ENCODE measurements at places on chromosomes 16 and 17.

DNA sequence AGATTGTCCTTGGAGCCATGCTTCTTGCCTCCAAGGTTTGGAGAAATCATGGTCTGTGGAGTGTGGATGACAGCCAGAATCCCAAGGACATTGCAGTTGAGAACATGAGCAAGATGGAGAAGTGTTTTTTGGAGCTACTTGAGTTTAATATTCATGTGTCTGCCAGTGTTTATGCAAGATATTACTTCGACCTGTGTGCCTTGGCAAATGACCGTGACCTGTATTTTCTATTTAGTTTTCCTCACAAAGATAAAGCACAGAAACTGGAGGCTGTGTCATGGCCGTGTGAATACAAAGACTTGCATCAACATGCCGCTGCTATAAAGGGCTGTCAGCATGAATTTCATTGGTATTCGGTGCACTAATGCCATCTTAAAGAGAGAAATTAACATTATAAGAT, 9.0 kb downstream of the GGA2 start:
- DNase-seq = no peak

DNA sequence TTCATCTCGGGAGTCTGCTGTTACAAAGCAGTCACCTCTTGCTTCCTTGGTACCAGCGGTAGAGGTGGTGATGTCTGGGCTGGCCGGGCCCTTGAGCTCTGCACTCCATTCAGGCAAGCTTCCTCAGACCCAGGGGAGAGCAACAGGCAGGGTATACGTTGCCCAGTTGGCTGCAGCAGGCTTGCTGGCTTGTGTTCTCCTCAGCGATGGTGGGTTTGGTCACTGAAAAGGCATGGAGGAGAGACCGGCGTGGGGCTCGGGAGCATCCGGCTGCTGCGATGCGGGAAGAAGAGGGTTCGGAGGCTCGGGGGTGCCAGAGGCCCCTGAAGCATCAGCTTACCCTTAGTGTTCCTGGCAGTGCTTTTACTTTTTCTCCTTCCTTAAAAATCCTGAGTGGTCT, 25.8 kb downstream of the SAP30BP start:
- DNase-seq = no peak

DNA sequence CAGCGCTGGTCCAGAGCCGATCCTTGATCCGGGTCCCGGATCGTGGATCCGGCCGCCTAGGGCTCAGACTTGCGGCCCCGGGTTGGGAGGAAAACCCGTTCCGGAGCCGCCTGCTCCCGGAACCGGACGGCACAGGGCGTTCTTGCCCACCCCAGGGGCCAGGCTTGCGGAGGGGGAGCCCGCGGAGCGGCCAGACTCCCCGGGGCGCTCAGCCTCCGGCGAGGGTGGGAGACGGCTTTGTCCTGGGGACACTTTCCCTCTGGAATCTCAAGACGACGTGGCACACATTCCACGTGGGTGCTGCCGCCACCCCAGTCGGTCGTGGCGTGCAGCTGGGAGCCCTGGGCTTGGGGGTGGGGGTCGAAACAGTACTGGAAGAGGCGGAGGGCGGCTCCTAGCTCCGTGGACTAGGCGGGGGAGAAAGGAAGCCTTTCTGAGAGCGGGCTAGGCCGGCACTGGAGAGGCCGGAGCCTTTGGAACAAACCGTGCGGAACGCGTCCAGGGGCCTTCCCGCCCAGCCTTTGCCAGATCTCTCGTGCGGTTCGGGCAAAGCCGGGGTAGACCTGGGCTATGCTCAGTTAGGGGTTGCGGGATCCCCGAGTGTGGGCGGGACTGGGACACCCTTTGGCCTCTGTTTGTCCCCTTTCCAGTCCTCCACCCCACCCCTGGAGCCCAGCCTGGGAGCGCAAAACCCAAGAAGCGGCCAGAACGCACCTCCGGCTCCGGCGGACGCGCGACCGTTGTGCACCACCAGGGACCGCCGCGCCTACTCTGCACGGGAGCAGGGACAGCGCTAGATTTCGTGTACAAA, 26.5 kb downstream of the SREBF1 start:
- no peak for DNase-seq

- peak; percentile 13 for DNase-seq
Measured at GRCh38 chr17:77036841-77037381, 103.9 kb upstream of the SEC14L1 start.

DNA sequence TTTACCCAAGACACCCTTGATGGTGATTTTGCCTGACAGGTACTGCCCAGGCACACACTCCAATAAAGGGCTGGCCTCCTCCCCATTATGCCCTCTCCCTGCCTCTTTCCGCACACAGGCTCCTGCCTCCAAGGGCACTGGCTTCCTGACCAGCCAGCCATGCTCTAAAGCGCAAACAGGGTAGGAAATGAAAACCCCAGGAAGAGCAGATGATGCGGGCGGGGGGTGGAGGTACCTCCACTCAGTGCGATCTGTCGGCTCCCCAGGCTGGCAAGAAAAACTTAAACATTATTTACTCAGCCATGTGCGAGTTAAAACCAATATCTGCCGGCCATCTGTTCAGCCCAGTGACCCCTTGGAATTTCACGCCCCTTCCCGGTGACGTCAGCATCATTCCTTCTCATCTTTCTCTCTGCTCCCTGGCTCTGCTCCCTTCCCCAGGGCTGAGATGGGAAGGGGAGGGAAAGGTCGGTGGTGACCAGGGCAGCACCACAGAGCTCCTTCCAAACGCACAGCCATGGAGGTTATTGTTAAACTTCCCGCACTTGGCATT, 262.5 kb downstream of the CBLN1 start:
- DNase-seq = no peak

GRCh38 chr16:47565454-47565853, 104.3 kb downstream of the PHKB start:
- DNase-seq = peak; percentile 60

DNA sequence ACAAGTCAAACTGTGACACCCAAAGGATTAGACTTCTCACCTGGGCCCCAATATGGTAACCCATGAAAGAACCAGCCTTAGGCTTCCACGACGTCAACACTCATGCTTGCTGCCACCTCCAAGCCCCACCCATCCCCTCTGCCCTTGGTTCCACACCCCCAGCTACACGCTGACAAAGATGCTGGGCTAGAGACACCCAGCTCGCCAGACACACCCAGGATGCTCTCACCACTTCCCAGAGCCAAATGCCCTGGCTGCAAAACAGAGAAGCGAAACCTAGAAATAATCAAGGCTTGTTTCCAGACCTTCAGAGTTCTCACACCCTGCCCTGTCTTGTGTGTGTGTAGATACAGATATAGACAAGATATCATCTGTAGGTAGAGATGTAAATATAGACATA, 26.0 kb upstream of the ADCY9 start:
- DNase-seq = peak; percentile 18

DNA sequence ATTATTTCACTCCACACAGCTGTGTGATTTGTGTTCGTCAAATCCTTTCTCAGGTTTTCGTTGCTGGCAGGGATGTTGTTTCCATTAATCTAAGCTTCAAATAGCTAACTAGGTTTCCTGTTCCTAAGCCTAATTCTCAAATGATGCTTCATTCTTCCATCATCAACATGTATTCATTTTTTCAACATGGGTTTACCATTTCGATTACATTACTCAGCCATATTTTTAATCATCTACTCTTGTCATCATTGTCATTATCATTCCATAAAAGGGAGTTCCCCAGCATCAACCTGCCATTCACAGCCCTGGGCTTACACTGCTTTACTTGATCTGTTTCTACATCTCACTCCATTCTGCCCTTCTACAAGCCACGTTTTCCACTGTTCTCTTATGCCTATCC, 33.3 kb upstream of the ANKFN1 start:
- no peak for DNase-seq

- DNase-seq = no peak
Measured at GRCh38 chr17:34582185-34582900, 3.0 kb downstream of the TMEM132E start.

- DNase-seq = peak; percentile 45
Measured at GRCh38 chr17:17784657-17785267, 52.0 kb downstream of the SREBF1 start.

- DNase-seq = no peak
Measured at GRCh38 chr16:21684199-21684598, 20.4 kb downstream of the OTOA start.

DNA sequence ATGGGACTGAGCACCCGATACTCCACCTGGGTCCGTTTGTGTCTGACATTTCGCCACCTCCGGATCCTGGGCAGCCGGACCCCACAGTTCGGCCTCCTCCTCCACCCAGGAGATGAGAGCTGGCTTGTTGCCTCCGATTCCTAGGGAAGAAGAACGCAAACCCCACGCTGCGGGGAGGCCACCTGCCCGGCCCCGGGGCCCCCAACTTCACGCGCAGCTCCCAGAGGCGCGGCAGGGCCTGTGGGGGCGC, 542 bp downstream of the ZNF764 start:
- DNase-seq = peak; percentile 12

DNA sequence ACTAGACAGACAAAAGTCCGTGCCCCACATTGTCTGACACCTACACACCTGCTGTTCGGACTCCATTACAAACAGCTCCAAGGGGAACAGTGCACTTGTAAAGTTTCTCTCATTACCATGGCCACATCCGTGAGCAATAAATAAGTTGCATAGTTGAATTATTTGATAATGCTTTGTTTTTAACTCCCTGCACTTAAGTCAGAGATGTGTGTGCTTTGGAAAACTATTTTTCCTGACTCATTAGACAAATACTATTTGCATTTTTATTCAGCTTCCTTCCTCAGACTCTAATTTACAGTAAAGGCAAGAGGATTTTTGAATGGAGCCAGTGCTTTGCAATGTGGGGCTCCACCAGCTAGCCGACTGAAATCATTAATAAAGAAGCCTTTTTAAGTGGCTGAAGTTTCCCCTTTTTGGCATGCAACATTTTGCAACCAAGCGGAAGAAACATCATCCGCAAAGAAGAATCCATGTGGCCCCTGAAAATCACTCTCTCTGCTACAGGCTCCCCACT, 6.5 kb upstream of the CCL2 start:
- no peak for DNase-seq

GRCh38 chr17:60817192-60817591, 139.5 kb downstream of the BCAS3 start:
- no peak for DNase-seq

DNA sequence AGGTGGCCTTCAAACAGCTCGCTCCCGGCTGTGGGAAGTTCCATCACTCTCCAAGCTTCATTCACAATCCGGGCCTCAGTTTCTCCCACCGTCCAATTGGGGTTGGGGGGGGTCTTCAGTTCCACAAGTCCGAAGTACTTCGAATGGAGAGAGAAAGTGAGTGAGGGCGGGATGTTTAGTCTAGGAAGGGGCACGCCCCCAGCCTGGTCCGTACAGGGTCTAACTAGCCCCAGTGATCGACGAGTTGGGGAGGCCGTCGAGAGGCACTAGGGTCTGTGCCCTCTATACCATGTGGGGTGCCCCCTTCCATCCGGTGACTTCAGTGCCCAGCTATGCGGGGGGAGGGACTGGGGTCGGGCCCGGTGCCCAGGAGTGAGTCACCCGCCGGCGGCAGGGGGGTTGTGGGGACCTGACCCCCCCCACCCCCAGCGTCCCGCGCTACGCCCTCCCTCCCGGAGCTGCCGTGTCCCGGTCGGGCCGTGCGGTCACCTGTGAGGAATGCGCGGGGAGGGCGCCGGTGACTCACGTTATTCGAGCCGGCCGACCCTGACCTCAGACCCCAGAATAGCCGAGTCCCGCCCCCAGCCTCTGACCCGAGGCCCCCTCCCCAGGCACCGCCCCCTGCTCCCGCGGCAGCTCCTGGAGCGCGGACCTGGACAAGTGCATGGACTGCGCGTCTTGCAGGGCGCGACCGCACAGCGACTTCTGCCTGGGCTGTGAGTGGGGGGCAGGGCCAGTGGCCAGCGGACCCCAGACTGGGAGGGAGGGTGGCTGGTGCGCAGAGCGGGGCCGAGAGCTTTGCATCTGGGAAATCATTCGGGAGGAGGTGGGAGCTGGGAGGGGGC, 658 bp downstream of the TNFRSF12A start:
- DNase-seq = peak; percentile 47

DNA sequence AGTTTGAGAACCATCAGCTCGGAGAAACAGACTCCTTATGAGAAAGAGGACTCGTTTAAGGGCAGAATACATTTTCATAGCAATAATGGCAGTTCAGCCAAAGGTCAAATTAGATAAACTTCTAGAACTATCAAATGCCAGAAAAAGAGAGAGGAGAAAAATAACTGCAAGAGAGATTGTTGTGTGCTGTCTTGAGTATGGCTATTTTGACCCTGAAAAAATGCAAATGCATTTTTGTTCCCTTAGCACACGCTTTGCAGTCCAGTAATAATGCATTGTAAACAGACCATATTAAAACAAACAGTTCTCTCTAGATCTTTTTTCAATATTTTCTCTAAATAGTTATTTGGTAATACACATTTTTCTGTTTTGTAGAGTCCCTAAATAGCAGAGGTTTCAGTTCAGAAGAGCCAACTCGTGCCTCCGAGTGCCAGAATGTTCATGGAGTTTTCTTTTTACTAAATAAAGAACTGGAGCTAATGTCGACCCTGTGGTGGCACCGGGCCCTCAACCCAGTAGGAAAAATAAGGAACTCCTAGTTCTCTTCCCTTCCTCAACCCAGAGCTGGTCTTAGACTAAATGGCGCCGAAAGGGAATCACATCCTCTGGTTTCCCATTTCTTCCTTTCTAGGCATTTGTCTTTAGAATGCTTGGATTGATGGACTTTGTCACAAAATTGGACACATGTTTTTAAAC, 298.0 kb downstream of the MAP2K4 start:
- no peak for DNase-seq

DNA sequence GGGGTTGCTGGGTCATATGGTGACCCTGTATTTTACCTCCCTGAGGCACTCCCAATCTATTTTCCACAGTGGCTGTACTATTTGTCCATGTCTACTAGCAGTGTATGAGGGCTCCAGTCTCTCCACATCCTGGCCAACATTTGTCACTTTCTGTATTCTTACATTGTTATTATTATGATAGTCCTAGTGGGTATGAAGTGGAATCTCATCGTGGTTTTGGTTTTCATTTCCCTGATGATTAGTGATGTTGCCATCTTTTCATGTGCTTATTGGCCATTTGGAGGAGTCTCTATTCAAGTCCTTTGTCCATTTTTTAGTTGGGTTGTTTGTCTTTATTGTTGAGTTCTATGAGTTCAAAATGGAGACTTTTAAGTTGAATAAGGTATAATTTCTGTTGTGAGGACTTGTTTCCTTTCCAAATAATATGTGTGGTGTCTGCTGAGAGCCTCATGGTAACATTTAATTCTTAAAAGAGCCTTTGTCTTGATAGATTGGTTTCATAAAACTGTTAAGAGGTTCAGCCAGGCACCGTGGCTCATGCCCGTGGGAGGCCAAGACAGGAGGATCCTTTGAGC, 108.2 kb downstream of the RPTOR start:
- DNase-seq = no peak

- DNase-seq = no peak
Measured at GRCh38 chr17:19757536-19758180, 9.6 kb upstream of the ALDH3A1 start.
